ENCODE measurements at places on chromosomes 3 and 15.

DNA sequence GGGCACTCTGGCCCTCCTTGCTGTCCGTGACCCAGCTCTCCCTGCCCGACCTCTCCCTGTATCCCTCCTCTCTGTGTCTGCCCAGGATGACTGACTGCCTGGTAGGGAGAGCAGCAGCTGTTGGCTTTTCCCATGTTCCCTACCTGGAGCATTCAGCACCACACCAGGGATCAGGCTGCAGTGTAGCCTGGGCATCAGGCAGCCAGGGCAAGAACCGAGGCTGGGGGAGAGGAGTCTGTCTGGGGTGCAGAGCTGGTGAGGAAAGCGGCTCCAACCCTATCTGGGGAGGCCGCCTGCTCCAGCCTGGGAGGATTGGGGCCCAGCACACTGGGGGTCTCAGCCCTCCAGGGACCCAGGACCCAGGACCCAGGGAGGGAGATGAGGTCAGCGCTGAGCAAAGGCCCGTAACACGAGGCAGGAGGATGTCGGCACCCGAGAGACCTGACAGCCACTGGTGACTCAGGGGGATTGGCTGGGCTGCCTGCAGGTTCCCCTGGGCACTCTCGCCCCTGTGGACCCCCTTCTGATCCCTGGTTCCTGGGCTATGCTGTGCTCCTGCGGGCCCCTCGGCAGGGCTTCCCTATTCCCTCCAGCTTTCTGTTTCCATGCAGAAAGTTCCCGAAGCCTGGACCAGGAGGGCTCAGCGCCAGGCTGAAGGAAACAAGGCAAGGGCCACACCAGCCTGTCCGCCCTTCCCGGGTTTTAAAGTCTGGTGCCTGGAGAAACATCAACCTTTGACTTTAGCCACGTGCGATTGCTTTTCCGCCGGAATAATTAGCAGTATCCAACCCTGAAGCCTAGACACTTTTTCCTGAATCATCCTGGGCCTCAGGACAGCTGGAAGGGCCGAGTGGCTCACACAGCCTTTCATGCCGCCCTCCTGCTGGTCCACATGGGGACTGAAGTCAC lies 128.2 kb upstream of the MEF2A start:
- DNase-seq: peak; percentile 26

GRCh38 chr3:186057594-186057993 lies 51.3 kb downstream of the ETV5 start:
- peak; percentile 50 for DNase-seq

GRCh38 chr3:177041730-177042551 lies 155.3 kb downstream of the TBL1XR1 start:
- DNase-seq: no peak

- no peak for DNase-seq
These were observed 258.6 kb upstream of the KCNMB2 start for GRCh38 chr3:178277605-178278004.

- DNase-seq: no peak
These were observed 256.4 kb upstream of the SOX2 start for GRCh38 chr3:181455276-181455675.

DNA sequence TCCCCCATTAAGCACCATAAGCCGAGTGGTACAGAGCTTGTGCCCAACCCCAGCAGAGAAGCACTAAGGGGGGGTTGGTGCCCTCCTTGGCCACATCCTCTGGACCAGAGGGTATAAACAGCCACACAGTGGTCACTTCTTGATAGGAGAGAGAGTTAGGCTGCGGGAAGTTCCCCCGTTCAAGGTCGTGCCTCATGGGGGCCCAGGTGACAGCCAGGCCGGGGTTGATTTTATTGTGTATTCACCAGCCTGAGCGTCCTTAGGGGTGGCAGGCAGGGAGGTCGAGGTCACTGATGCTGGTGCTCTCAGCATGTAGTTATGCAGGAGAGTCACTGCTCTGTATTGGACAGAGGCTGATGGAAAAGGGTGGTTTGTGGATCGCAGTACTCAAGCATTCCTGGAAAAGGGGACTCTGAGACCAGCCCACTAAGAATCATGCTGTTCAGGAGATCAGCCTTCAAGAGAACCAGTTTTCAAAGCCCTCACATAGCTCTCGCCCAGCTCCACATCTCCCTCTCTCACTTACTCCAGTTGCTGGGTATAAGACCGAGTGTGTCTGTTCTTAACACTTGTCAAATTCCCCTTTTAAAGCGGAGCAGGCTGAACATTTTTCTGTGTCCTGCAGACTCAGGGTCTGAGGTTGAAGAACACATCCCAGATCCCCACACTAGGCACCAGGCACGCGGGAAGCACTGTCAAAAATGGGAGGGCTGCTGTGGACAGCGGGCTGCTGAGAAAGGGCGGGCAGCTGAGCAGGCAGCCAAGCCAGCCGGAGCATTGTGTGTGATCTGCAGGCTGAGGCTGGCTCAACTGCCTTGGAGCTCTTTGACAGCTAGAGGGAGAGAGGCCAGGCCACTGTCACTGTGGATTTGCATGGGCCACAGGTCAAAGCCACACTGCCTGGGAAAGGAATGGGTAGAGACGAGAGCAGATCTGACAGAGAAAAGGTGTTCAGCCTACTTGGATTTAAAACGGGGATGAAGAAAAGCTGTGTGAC lies 279.3 kb upstream of the LRRFIP2 start:
- DNase-seq: no peak

DNA sequence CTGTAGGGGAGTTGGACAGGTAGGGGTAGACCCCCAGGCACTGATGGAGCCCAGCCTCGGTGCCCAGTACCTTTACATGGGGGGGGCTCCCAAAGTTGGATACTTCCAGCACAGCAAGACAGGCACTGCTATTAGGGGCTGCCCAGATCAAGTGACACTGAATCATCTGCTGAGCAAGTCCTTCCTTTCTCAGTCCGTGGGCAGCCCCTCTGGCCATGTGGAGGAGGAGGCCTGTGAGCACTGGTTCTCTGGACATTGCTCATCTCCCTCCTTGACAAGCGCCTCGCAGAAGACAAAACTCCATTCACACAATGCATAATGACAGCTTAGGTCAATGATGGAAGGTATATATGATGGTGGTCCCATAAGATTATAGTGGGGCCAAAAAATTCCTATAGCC lies 35.7 kb downstream of the EEFSEC start:
- DNase-seq: no peak

All from H9 (cell line).